ENCODE measurements at places on chromosomes 7 and 10.

GRCh38 chr7:139494835-139495579, 11.5 kb upstream of the KLRG2 start:
- DNase-seq = no peak

GRCh38 chr7:29956487-29956836, 33.1 kb downstream of the SCRN1 start:
- DNase-seq = no peak

DNA sequence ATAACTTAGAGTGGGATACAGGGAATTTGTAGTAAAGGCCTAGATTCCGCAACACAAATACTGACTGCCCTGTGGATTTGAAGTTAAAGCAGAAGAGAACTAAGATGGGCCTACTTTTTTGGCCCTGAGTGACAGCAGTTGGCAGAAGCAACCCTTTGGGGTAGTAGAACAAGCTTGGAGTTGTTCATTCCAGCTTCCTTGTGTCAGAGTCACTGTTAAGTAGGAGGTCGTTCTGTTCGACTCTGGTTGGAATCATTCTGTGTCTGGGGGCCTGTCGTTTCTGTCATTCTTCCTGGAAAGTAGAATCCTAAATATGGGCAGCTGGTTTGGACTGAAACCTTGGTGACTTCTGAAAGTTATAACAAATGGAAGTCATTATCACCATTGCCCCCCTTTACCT, 865.9 kb downstream of the LRMDA start:
- DNase-seq = no peak

DNA sequence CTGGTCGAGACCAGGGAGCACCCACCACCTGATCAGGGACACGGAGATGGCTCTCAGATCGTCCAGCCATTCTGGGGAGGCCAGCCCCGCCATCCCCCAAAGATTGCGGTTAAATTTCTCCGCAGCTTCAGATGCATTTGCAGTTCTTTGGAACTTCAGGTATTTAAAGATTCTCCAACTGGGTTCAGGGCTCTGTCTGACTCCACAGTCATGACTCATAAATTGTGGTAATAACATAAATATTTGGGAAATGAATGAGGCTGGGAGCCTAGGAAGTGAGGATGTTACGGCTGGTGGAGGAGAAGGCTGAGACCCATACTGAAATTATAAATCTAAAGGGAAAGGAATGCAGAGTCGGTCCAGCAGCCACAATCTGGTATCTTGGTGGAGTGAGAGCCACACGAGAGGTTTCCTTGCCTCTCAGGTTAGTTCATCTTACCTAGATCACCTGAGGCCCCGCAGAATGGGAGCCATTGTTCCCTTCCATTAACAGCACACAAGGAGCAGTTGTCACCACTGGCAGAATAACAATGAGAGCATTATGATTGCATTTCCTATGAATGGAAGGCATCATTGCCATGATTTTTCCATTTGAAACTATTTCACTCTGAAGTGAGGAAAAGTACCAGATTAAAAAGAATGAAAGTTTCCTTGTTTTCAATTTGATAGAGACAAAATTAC, 26.7 kb upstream of the DNAJB6 start:
- no peak for DNase-seq

- no peak for DNase-seq
Observed at GRCh38 chr7:45292481-45292880, 134.9 kb downstream of the RAMP3 start.

DNA sequence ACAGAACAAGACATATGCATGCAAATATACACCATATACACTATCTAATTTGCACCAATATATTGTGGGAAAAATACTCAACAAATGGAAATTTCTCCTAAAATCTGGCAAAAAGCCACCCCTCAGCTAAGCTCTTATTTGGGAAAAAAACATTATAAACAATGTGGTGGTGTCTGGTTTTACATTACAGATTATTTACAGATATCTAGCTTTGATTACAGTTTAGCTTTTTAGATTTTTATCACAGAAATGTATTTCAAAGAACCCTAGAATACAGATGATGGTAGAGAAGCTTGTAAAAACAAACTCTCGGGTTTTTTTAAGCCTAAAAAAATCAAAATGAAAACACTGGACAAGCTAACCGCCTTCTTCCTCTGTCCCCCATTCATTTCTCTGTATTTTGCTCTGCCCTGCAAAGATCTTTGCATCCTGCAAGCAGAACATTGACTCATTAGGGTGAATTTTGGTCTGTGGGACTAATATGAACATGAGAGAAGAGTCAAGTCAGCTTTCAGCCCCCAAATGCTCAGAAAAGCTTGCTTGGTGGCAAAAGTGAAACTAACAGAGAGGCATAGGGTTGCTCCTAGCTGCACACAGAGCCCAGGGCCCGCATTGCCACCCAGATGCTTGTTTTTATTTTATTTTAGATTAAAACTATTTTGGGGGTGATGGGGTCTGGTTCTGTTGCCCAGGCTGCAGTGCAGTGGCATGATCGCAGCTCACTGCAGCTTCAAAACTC, 88.8 kb upstream of the LYZL1 start:
- no peak for DNase-seq

GRCh38 chr7:55326081-55326835, 38.9 kb upstream of the LANCL2 start:
- DNase-seq = no peak

- DNase-seq = no peak
Observed at GRCh38 chr7:134690016-134690415, 43.4 kb downstream of the BPGM start.

DNA sequence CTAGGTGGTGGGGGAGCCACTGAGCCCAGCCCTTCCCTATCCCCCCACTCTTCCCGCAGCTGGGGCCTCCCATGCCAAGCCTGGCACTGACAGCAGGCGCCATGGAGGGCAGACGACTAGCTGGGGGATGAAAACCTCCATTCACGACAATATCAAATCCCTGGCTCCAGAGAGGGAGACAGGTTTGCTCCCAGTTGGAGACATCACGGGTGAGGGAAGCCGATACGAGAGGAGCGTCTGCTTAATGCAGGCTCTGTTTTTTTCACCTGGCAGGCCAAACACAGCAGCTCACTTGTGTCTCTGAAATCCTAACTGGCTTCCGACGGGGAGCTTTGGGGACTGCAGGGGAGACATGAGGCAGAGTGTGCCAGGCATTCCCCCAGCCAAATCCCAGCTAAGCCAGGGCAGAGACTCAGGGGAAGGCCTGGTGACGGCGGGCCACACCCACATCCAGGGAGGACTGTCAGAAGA, 307.4 kb upstream of the ZMIZ1 start:
- no peak for DNase-seq

- DNase-seq = no peak
Observed at GRCh38 chr10:60611291-60611747, 167.0 kb upstream of the CDK1 start.

GRCh38 chr7:159068488-159068811, 76.2 kb downstream of the VIPR2 start:
- no peak for DNase-seq

DNA sequence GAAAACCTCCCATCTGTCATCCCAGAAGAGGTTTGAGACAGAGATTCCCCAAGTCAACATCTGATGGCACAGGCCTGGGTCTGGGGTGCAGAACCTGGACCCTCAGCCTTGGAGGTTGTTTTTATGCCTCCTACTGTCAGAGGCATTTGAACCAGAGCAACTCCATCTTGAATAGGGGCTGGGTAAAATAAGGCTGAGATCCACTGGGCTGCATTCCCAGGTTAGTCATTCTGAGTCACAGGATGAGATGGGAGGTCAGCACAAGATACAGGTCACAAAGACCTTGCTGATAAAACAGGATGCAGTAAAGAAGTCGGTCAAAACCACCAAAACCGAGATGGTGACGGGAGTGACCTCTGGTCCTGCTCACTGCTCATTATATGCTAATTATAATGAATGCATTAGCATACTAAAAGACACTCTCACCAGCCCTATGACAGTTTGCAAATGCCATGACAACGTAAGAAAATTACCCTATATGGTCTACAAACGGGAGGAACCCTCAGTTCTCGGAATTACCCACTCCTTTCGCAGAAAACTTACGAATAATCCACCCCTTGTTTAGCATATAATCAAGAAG, 92.0 kb downstream of the ITGA8 start:
- no peak for DNase-seq
